ENCODE measurements at places on chromosomes 2 and 18.

DNA sequence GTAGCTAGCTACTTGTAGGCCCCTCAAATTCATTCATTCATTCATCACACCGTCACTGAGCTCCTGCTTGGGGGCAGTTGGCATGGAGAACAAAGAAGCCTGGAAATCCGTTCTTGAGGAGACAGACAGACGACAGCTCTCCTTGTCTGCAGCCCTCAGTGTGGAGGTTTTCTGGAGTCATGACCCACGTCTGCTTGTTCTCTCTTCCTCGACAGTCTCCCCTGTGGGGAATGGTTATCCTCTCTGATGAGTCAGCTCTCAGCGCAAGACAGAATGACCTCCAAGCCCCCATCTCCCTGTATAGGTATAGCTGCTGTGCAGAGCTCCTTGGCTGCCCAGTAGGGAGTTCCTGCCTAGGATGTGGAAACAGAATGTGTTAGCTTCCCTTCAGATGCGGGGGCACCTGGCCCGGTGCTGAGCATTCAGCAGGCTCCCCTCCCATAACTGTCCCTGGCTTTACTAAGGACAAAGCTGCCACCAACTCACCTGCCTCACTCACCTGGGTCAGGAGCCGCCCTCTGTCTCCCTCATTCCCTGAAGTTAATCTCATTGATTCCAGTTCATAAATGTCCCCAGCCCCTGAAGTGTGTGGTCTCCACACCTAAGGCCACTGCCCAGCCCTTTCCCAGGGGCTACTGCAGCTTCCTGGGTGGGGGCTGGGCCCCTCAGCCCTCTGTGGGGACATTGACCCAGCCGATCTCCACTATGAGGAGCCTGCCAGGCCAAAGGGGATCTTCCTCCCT lies 124.7 kb downstream of the ACKR3 start:
- DNase-seq, result no peak

GRCh38 chr18:7923105-7923504 lies 356.0 kb downstream of the PTPRM start:
- no peak for DNase-seq

DNA sequence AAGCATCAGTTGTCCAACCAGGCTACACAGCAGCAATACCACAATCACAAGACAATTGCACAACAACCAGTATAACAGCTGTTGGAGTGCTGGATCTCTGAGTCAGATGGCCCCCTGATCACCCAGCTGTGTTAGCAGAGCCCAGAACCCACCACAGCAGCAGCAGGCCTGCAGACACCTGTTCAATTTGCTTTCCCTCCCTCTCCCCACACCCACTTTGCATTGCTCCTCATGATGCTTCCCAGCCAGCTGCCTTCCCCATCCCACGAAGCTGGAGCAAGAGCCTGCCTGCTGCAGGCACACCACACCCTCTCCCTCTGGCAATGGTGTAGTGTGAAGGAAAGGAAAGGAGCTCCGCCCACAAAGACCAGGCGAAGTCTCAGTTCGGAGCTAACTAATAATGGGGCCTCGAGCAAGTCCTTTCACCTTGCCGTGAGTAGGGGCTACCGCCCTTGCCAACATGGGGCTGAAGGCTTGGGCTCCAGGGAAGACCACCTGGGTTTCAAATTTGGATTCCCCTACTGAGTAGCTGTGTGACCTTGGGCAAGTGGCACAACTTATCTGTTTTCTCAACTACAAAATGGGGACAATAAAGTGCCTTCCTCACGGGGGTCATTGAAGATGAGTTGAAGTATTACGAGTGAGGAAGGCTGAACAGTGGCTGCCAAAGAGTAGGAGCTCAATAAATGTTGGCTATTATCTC lies 19.4 kb upstream of the ZBTB7C start:
- DNase-seq, result no peak

DNA sequence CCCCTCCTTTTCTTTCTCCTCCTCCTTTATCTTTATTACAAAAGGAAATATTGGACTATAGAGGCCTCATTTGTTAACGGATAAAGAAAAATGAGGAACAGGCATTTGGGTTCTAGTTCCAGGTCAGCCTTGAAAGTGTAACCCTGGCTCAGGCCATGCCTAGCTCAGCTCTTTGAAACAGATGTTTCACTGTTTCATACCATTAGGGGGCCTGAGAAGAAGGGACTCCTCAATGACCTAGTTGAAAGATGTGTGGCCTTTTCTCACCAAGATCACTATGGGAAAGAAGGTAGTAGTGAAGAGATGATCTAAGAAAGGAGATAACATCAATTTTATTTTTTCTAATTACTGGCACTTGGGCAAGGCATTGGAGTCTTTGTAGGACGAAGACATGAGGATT lies 952.7 kb downstream of the SLC4A3 start:
- DNase-seq, result no peak

DNA sequence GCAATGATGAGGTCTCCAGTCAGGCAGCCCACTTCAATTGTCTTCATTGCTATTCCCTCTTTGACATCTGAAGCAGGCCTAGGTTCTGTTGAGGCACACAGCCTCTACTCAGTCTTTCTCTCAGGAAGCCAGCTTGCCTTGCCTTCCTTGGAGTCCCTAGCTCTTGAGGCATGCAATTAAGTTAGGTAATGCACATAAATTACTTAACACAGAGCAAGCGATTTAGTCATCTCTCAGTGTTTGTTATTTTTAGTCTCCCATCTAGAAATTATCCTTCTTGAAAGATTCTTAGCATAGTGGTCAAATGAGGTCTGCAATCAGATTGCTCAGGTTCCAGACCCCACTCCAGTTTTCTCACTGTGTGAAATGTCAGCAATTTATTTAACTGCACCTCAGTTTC lies 32.0 kb downstream of the SULT1C4 start:
- DNase-seq, result no peak

DNA sequence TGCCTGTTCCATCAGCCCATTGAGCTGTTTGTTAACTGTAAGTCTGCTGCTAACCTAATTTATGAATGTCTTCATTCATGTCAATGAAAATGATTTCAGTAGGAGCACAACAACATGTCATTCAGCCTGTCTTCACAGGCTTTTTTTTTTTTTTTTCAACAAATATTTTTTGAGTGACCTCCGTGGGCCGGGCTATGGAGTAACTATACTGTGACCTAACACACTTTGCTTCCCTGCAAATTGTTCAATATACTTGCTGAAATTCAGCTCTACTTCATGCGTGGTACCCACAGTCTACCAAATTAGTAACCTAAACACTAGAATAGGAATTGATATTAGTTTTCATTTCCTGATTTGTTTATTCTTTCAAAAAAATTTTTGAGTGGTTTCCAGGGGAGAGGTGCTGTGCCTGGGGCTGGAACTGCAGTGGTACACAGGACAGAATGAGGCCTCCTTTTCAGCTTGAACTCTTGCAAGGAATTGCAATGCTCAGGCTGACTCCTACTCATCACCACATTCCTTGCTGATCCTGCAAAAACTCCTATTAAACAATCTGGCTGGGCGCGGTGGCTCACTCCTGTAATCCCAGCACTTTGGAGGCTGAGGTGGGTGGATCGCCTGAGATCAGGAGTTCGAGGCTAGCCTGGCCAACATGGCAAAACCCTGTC lies 87.1 kb downstream of the CDH20 start:
- no peak for DNase-seq

DNA sequence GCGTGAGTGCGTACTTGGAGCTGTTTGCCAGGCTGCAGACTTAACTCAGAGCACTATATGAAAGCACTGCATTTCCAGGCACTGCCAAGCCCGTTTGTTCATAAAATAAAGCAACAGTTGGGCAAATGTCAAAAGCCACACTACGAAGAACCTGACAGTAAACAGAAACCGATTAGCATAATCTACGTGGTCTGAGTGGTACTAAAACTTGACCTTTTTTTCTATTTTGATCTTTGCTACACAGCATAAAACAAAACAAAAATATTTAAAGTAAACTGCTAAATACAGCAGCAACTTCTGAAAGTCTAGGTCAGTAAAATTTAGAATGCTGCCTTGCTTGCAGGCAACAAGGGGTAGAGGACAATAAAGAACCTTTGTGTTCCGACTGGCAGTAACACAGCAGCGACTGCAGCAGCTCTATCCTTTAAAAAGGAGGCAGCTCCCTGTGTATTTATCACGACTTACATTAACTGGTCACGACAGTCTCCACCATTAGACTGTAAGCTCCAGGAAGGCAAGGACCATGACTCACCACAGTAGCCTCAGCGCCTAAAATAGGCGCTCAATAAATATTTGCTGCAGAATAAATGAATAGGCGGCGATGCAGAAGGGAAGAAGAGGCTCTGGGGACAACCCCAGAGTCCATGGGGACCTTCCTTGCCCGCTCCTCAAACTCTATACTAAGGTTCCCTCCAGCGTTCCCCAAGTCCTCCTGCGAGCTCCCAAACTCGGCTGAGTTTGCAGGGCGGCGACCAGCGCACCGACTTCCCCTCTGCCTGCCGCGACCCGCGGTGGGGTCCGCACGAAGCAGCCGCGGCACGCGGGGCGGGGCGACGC lies 902 bp downstream of the SS18 start:
- no peak for DNase-seq

- no peak for DNase-seq
Measured at GRCh38 chr2:179592167-179592936, 269.1 kb downstream of the ZNF385B start.

- DNase-seq, result no peak
Measured at GRCh38 chr2:130818809-130819208, 17.9 kb upstream of the ARHGEF4 start.

DNA sequence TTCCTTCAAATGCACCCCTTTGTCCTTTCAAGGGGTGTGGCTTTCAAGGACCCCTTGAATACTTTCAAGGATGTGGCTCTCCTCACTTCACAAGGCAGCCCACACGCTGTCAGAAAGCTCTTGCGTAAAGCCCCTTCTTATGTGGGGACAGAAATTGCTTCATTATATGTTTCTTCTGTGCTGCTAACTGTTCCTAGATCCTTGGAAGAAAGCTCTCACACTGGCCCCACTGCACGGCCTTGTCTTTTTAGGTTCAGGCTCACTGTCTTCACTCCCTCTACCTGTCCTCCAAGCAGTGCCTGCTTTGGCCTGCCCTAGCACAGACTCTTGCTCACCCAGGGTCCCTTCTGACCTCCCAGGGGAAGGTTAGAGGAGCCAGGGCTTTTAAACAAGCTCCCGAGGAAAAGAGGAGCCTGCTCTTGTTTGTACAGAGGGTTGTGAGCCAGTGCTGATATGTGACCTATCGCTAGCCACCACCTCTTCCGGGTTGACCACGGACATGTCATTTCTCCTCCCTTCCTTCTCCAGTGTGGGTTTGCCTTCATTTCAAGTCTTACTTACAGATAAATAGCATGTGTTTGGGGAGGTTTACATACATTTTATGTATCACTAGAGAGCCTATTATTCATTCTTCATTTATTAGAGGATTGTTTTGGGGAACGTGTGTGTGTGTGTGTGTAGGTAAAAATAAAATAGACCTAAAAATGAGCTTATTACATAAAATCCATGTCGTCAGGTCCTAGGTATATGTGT lies 94.7 kb downstream of the RTN4 start:
- DNase-seq, result no peak

DNA sequence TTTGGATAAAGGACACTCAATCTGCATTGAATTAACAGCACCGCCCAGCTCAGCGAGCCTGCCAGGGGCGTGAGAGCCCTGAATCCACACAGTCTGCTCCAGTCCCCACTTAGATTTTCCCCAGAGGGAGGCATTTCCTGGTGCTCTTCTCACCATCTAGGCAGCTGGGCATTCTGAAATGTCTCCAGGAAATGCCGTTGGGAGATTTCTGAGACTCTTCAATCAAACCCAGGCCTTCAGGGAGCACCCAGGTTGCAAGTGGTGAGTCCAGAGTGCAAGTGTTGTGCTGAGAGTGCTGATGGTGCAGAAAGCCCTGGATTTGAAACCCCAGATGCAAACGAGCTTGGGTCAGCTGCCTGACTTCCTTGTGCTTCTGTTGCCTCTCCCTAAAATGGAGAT lies 23.4 kb upstream of the TMEM37 start:
- no peak for DNase-seq

- DNase-seq, result no peak
Measured at GRCh38 chr2:25234738-25235137, 66.4 kb upstream of the POMC start.

DNA sequence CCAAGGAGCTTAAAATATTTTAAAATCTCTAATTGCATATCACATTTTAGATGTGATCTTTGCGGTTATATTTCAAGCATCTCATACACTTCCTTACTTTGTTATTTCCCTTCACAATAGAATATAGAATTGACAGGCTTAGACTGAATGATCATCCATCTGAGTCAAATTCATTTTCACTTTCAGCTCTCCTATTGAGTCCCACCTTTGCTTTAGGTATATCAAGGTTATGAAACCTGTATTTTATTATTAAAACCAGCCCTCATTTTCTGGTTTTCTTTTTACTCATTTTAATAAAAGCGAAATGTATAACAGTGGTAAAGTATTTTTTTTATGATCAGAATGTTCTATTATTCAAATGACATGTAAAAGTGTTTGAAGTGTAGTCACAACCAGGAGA lies 162.9 kb upstream of the KYNU start:
- DNase-seq, result no peak

Data from stimulated activated CD8-positive, alpha-beta memory T cell treated with anti-CD3 and anti-CD28 coated beads, Interleukin-15, amount 100 ng/mL, for 24 hours (primary cell).